Bone marrow (tissue), 2 donors: ENCODE measurements at places on chromosomes 1 and 21.
A peak's percentile ranks its signal among the peaks of the same experiment; 100 is the strongest.

DNA sequence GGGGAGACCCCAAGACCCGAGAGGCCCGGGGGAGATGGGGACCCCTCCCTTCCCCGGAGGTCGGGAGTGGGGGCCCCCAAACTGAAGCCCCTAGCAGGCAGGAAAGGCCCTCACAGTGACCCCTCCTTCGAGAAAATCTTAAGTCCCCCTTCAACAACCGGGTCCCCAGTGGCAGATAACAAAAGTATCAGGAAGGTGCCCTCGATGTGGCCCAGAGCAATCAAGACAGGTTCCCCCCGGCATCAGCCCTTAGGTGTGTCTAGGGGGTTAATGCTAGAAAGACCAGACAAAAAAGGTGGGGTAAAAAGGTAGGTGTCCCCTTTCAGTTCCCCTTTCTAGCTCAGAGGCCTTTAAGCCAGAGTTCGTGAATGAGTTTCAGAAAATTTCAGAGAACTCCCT is 282 bp upstream of the ECE1 start:
- DNase-seq = peak; percentile 53

DNA sequence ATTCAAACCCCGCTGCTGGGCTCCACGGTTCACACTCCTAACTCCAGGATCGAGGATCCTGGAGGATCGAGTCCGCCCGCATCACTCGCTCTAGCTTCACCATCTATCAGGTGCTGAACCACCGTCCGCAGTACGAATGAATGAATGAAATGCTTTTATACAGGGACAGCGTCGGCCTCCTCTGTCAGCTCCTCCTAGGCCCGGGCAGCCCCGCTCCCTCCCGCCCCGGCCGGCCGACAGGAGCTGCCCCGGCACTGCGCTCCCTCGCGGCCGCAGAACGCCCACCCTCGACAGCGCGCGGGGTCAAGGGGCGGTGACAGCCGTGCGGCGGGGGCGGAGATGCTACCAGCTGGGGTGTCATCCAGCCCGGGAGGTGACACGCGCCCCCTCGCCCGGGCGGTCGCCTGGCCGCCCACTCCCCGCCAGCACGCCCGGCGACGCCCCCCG is 520 bp downstream of the ZBTB17 start:
- DNase-seq = peak; percentile 7

DNA sequence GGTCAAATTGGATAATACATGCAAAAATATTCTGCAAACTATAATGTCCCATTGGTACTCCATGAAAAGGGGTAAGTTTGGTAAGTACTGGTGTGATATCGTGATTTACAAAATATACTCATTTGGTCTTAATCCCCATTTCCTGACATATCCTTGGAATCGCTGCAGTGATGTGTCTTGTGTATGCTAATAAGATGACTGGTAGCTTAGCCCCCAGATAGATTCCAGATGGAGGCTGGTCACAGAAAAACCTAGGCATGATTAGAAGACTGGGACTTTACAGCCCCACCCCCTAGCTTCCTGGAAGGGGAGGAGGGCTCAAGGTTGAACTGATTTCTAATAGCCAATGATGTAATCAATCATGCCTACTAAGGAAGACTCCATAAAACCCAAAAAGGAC is 3.0 kb downstream of the VAMP4 start:
- DNase-seq = no peak

- DNase-seq = peak; percentile 10
Observed at GRCh38 chr1:219174460-219175211, 958 bp downstream of the LYPLAL1 start.

GRCh38 chr1:175499595-175500382 is 243.6 kb downstream of the TNR start:
- DNase-seq = no peak
